Activated T-helper 2 cell treated with anti-CD3 and anti-CD28 coated beads, Interferon-gamma antibody, Interleukin-2, Interleukin-4, amounts not matched to agents 10 μg/mL and 5 μg/mL and 100 μg/mL, durations not matched to agents 14 hours and 24 hours and 36 hours (primary cell): ENCODE measurements at places on chromosomes 4 and X. TPM values are rescaled to one million over a fixed set of nuclear protein-coding genes. Genes with fewer than 3 reads are reported as not detected.

GRCh38 chr4:69518538-69519198 is 23.0 kb upstream of the UGT2B4 start:
- no peaks in the 10 kb centered on the region for H3K4me1 ChIP-seq
- H3K27me3 ChIP-seq, result no peaks in the 10 kb centered on the region
- DNase-seq, result no peak
- H3K27ac ChIP-seq, result no peak overlapping the region

DNA sequence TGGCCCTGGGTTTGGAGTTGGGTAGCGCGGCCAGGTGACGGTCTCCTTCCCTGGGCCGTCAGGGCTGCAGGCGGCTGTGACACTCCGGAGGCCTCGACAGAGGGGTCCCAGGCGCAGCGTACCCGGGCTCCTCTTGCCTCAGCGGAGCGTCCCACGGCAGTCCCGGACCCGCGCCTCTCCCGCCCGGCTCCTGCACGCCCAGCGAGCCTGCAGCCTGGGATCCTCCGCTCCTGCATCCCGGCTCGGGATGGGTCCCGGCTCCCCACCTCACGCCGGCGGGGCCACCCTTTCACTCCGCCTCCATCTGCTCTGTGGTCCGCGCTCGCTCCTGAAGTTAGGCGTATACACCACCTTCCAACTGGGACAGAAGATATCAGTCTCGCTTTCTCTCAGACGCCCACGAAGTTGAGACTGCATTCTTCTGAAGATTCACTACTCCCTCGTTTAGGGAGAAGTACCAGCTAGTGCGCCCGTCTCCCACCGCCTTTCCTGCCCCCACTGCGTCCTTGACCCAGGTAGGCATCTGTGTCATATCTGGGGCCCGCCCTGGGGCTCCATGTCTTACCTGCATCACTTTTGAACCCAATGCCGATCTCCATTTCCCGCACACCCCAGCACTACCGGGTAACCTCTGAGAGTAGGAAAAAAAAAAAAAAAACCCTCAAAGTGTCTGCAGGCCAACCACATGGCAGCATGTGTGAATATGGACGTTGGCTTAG is 32.3 kb upstream of the KDR start:
- no peak for DNase-seq
- no peaks in the 10 kb centered on the region for H3K36me3 ChIP-seq
- no peak overlapping the region for H3K27ac ChIP-seq
- H3K4me3 ChIP-seq, result no peak overlapping the region

DNA sequence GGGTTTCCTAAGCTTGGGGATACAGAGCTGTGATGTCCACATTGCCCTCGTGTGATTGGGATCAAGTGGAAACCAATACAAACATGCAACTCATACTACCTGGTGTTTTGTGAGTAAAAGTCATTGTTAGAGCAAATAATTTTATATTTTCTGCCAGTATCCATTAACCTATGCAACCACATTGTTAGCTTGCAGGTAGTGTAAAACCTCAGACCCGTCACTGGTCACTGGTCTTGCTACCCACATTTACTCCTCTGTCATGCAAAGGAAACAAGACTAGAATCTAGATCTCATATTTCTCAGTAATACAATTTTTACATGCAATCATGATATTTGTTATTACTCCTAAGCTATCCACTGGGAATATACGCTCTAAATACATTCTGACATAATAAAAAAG is 324.3 kb upstream of the NDST4 start:
- H3K4me3 ChIP-seq, result no peak overlapping the region
- H3K27me3 ChIP-seq, result no peaks in the 10 kb centered on the region
- DNase-seq, result no peak
- no peak overlapping the region for H3K27ac ChIP-seq

DNA sequence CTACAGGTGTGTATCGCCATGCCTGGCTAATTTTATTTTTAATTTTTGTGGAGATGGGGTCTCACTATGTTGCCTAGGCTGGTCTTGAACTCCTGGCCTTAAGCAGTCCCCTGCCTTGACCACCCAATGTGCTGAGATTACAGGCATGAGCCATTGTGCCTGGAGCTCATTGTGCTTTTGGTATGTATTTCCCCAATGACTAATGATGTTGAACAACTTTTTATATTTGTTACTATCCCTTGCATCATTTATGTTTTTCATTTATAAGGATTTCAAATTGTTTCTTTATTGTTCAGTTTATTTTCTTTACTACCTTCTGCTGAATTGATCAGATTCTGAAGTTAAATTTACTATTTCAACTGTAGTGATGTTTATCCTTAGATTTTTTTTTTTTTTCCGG is 199.7 kb downstream of the CEP135 start:
- H3K27ac ChIP-seq, result no peak overlapping the region
- peaks cover 1% of the 10 kb centered on the region for H3K4me1 ChIP-seq
- peaks cover 8% of the 10 kb centered on the region for H3K27me3 ChIP-seq

DNA sequence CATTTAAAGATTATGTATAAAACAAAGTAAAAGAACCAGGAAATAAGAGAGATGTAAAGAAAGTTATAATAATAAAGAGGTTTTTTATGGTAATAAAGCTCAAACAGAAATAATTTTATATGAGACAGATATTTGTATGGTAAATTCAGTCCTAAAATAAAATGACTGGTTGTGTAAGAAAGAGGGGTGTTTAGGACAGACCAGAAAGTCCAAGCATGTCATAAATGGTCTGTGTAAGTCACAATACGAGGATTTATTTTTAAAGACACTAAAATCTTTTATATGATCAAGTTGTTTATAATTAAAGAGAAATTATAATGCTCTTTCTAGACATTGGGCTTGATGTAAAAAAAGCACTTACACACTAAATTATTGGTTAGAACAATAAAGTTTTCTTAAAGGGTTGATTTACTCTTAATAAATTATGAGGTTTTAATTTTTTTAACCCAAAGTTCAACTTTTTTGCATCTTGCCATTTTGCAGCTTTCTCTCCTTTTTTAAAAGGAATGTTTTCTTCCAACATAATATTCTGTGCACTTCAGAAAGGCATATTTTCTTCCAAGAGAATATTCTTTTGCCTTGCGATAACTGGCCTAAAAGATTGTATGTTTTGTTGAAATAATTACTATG is 61.9 kb upstream of the TCEAL2 start:
- no peak for DNase-seq
- no peaks in the 10 kb centered on the region for H3K36me3 ChIP-seq
- H3K4me3 ChIP-seq, result no peak overlapping the region
- no peak overlapping the region for H3K27ac ChIP-seq
- H3K27me3 ChIP-seq, result no peaks in the 10 kb centered on the region

The XKRX gene
- 0.23 and 0.25 TPM in 2 replicates for total RNA-seq

The ANXA5 gene
- total RNA-seq, result 105 and 107 TPM in 2 replicates

The UGT2B15 gene
- total RNA-seq, result not detected in 2 replicates

The SPACA5 gene
- total RNA-seq, result not detected in 2 replicates

The GLA gene
- 82.9 and 89.1 TPM in 2 replicates for total RNA-seq

The GRIA2 gene
- not detected in 2 replicates for total RNA-seq

The RBMXL3 gene
- not detected in 2 replicates for total RNA-seq
